ENCODE measurements at places on chromosomes 16 and 17. TPM values are rescaled to one million over a fixed set of nuclear protein-coding genes. Genes with fewer than 3 reads are reported as not detected.
A peak's percentile ranks its signal among the peaks of the same experiment; 100 is the strongest.

SEZ6L2 gene
- 1.8 TPM for total RNA-seq

KRT24 gene
- total RNA-seq: not detected

BRD7 gene
- 39.3 TPM for total RNA-seq

SUPT4H1 gene
- total RNA-seq: 41.9 TPM

PIP4K2B gene
- total RNA-seq: 38.5 TPM

TERB1 gene
- total RNA-seq: under 0.01 TPM

RBFOX1 gene
- not detected for total RNA-seq

GRCh38 chr17:4369557-4370230 is 3.2 kb upstream of the UBE2G1 start:
- DNase-seq: no peak

- DNase-seq: no peak
These were observed 2.6 kb downstream of the TRAPPC2L start for GRCh38 chr16:88859381-88860091.

GRCh38 chr17:76432004-76432403 is 20.9 kb downstream of the UBE2O start:
- no peak for DNase-seq

DNA sequence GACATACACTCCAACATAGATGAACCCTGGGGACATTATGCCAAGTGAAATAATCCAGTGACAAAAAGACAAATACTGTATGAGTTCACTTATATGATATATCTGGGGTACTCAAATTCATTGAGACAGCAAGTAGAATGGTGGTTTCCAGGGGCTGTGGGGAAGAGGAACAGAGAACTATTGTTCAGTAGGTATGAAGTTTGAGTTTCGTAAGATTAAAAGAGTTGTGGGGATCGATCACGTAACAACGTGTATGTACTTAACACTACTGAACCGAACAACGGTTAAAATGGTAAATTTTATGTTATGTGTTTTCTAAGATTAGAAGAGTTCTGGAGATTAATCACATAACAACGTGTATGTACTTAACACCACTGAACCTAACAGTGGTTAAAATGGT is 100.8 kb downstream of the HS3ST3A1 start:
- no peak for DNase-seq

- no peak for DNase-seq
These were observed 21.9 kb downstream of the CNGB1 start for GRCh38 chr16:57949013-57949412.

DNA sequence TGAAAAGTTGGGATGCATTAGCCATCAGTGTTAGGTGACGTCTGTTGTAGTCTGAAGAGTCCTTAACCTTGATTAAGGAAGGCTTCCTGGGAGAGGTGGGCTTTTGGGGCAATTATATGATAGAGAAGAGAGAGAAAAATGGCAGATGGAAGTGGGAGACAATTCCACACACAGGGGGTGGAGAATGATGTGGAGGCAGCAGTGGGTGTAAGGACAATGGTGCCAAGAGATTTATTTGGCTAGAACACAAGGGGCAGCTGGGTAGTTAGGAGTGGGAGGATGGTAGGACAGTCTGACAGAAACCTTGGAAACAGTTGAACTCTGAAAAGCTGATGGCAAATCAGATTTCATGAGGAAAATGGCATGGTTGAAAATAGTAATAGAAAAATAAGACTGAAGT is 10.7 kb upstream of the DUSP14 start:
- no peak for DNase-seq

- no peak for DNase-seq
These were observed 5.3 kb upstream of the DNAH2 start for GRCh38 chr17:7712111-7712771.

DNA sequence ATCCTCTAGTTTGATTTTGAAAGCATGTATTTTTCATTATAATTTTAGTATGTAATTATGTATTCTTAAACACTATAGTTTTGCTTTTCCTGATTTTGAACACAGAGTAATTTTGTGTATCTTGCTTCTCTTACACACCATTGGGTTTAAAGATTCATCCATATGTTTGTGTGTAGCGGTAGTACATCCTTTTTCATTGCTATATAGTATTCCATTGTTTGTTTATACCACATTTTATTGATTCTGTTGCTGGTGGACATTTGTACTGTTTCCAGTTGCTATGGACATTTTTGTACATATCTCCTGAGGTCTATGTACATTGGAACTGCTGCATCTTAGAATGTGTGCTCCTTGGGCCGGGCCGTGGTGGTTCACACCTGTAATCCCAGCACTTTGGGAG is 20.5 kb upstream of the LASP1NB start:
- no peak for DNase-seq

- peak; percentile 87 for DNase-seq
These were observed 18.6 kb downstream of the CDH16 start for GRCh38 chr16:66899945-66900710.

GRCh38 chr16:48526058-48526957 is 83.7 kb downstream of the N4BP1 start:
- DNase-seq: no peak

DNA sequence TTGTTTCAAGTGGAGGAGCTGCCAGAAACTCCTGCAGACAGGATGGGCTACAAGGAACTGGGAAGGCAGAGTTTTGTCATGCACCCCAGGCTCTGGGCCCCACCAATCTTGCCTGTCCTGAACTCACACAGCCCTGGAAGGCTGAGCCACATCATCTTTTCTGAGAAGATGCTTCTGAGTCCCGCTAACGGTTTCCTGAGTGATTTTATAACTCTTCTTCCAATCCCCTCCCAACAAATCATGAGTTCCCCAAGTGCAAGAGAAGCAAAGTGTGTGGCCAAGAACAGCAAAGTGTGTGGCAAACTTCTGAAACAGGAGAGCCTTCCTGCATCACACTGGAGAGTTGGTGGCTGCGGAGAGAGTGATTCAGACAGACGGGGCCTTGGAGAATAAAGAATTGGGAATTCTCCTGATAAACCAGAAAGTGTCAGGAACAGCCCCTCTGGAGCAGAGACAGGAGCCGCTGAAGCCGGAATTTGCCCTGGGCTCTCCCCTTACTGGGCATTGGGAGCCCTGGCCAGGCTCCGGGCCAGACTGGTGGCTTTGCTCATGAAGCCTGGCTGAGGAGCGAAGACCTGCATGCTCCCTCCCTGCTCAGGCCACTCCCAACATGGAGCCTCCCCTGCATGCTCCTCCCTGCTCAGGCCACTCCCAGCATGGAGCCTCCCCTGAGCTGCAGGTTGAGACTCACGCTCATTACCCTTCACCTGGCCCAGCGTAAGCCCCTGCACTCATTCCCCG is 47.2 kb downstream of the PITPNM3 start:
- no peak for DNase-seq

DNA sequence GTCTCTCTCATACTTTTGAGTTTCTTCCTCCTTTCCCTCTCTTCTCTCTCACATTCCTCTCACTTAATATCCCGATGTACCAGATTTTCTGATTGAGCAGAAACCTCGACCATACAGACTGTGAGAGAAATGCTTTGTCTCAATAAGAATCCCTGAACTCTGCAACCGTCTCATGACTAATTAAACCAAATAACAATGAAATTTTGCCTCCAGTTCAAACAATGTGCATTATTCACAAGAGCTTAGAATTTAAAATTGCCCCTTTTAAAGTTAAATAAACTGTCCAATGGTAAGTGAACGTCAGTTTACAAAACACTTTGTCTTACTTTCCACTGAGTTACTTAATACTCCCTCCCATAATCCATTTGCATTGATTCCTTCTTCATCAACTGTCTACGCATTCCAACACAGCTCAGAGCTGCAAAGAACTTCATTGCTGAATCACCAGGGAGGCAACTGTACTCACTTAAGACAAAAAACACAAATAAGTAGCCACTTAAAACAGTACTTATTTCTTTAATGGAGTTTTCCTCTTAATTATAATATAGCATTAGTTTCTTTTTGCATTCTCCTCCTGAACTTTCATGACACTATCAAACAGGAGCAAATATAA is 4.9 kb downstream of the CDH11 start:
- peak; percentile 77 for DNase-seq

- no peak for DNase-seq
These were observed 194.4 kb upstream of the TOX3 start for GRCh38 chr16:52741351-52741750.

All from fibroblast of lung (primary cell).